Stromal cell of bone marrow (primary cell): ENCODE measurements at places on chromosomes 1 and 21.
A peak's percentile ranks its signal among the peaks of the same experiment; 100 is the strongest.

DNA sequence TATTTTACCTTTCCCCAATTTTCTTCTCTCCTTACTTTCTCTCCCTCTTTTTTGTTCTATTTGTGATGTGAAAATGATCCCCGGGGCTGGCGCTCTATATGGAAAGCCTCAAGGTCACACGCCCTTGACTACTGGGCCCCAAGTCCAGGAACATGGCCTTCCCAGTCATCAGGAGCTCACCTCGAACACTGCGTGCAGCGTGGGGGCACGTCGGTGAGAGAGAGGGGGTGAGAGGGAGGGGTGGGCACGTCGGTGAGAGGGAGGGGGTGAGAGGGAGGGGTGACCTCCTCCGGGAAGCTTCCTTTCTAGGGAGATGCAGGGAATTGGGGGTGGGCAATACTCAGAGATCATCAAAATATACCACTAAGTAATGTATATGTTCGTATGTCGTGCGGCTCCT lies 94.6 kb upstream of the TMPRSS2 start:
- no peak for DNase-seq

DNA sequence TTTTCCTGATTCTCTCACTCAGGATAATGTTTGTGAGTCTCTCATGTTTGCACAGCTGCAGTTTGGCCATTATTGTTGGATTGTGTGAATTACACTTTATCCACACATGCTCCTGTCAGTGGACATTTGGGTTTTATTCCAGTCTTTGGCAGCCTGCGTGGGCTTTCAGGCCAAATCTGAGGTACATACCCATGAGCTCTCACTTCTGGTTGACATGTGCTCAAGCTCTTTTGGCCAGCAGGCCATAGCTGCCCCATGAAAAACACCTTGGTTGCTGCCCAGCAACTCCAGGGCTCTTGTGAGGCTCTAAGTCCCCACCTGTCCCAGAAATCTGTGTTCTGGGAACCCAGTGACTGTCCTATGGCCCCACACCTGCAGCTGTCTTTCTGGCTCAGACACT lies 124.5 kb upstream of the GALNT2 start:
- no peak for DNase-seq

GRCh38 chr1:14597343-14598006 lies 1.0 kb upstream of the KAZN start:
- no peak for DNase-seq

GRCh38 chr1:12148160-12148957 lies 18.4 kb upstream of the TNFRSF1B start:
- DNase-seq = no peak

DNA sequence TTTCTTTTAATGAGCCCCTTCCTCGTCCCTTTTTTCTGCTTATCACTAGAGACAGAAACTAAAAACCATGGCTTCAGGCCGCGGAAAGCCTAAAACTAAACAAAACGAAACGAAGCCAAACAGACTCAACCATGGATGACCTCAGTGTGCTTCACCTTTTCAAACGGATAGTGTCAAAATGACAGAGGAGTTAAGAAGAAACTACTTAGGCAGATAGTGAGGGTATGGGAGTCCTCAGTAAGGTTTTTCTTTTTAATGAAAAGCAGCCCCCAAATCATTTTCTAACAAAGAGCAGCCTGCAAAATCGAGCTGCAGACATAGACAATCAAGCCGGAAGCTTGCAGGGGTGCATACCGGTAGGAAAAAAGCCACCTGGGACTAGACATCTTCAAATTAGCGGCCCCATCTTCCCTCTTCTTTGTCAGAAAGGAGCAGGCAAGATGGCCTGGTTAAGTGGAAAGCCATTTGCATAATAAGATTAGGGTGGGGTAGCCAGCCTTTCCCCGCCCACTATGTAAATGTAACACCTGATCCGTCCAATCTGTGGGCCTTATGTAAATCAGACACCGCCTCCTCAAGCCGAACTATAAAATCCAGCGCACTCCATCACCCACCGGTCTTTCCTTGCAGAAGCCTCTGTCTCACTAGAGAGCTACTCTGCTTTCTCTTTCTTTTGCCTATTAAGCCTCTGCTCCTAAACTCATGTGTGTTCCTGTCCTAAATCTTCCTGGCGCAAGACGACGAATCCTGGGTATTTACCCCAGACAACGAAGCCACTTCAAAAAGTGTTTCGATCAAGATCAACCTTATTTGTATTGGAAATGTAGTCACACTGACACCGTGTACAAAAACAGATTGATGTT lies 6.2 kb upstream of the ERO1B start:
- no peak for DNase-seq

- DNase-seq = peak; percentile 91
Observed at GRCh38 chr1:15799004-15799867, 8.2 kb downstream of the UQCRHL start.

GRCh38 chr1:10685808-10686403 lies 110.5 kb downstream of the CASZ1 start:
- DNase-seq = no peak

- no peak for DNase-seq
Observed at GRCh38 chr1:167517535-167518330, 596 bp downstream of the CD247 start.

GRCh38 chr1:60923389-60924087 lies 158.8 kb upstream of the NFIA start:
- no peak for DNase-seq

DNA sequence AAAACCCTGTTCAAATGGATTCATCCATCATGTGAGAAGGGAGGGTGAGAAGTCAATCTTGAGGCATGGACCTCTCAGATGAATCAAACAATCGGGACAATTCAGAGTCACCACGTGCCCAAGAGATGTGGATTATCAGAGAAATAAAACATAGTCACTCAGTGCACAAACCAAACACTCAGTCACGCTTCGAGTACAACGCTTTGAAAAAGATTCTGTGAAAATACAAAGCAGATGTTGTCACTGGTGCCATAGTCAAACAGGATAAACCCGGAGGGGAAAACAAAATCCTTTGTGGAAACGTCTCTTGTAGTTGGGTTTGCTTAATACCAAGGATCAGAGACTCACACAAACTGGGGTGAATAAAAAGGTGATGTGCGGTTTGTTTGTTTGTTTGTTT lies 188.4 kb downstream of the RRAGC start:
- no peak for DNase-seq

GRCh38 chr1:182340233-182341058 lies 51.1 kb downstream of the GLUL start:
- peak; percentile 8 for DNase-seq
